Inflammatory macrophage treated with lipopolysaccharide for 4 hours (primary cell): ENCODE measurements at places on chromosomes 1 and 21.

- DNase-seq = no peak
Observed at GRCh38 chr1:116850436-116850835, 59.3 kb upstream of the PTGFRN start.

GRCh38 chr1:165577707-165578106 is 33.9 kb downstream of the LRRC52 start:
- DNase-seq = no peak

- no peak for DNase-seq
Observed at GRCh38 chr1:76759171-76759860, 108.0 kb upstream of the ST6GALNAC5 start.

- no peak for DNase-seq
Observed at GRCh38 chr1:109913360-109913879, 2.8 kb downstream of the CSF1 start.

DNA sequence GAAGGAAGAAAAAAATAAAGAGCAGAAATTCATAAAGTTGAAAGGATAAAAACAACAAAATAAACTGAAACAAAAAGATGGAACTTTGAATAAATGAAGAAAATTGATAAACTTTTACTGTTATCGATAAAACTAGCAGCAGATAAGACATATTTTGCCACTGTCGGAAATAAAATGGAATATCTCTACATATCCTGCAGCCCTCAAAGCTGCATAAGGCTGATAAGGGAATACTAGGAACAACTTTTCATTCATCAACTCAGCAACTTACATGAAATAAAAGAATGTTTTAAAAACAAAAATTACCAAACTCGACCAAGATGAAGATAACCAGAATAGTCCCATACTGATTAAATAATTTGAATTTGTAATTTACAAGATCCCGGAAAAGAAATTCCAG is 48.0 kb upstream of the GRIK1 start:
- no peak for DNase-seq
